ENCODE measurements at places on chromosomes 7 and 10.

DNA sequence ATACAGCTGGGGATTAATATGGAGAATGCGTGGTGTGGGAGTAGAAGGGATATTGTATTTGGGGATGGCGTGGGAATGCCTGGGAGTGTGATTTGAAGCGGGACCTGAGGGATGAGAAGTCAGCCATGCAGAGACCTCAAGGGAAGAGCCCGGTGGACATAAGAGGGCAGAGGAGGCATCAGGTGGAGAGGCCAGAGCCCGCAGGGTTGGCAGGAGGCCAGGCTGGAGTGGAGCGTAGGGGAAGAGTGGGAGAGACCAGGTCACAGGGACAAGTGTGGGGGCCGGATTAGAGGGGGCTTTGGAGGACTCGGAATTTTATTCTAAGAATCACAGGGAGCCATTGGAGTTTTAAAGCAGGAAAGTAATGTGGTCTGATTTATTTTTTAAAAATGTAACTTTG, 2.0 kb downstream of the NDUFB2 start:
- DNase-seq = no peak

GRCh38 chr7:2354939-2355704, 495 bp downstream of the EIF3B start:
- peak; percentile 42 for DNase-seq

- no peak for DNase-seq
Measured at GRCh38 chr7:128168667-128169210, 72.3 kb upstream of the LEP start.

GRCh38 chr7:142391191-142391992, 133.5 kb upstream of the PRSS58 start:
- no peak for DNase-seq

- no peak for DNase-seq
Measured at GRCh38 chr7:100166317-100166940, 2.0 kb downstream of the GAL3ST4 start.

GRCh38 chr7:51706851-51707250, 390.2 kb upstream of the COBL start:
- DNase-seq = no peak

DNA sequence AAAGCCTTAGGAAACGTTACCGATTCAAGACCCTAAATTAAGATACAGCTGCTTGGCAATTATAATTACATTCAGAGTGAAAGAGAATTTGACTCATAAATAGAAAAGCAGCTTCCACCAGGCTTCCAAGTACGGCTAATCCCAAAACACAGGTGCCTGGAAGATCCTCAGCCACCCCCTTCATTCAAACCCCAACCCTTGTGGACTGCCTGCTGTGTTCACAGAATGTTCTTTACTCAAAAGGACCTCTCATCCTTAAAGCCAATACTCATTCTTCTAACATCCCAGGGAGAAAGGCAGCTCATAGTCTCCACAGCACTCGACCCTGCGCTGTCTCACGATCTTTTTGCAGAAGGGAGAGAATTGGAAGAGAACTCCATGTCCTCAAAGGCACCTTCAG, 32.9 kb downstream of the RNF32 start:
- no peak for DNase-seq

DNA sequence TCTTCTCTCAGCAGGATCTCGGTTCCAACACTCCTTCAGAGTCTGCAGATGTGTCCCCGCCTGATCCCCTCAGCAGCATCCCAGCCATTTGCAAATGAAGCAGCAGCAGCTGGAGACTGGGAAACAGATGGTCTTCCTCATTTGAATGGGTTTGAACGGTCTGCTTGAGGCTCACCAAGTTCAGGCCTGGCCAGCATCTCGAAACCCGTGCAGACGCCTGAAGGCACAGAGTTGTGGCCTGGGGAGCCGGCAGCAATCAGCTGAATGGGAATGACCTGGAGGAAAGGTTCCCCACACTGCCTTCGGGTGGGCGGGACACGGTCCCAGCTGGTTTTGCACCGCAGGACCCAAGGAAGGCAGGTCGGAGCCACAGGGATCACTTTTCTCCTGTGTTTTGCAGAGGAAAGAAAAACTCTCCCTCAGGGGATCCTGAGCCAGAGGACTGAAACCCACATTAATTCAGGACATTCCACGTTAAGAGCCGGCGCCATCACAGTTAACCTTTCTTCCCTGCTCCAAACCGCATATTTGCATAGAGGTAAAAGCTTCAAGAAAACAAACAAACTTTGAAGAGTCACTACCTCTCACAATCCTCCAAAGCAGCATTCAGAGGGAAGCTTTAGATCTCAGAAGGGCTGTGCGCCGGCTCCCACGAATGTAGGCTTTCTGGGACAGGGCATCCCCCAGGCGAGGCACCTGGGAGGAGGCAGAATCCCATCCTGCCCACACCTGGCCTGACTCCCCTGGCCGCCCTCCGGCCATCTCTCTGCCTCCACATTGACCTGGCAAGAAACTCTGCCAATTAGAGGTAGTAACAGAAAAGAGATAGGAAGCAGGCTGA, 17.7 kb downstream of the FGFR2 start:
- DNase-seq = no peak

- DNase-seq = no peak
Measured at GRCh38 chr10:70584909-70585544, 17.5 kb downstream of the PRF1 start.

DNA sequence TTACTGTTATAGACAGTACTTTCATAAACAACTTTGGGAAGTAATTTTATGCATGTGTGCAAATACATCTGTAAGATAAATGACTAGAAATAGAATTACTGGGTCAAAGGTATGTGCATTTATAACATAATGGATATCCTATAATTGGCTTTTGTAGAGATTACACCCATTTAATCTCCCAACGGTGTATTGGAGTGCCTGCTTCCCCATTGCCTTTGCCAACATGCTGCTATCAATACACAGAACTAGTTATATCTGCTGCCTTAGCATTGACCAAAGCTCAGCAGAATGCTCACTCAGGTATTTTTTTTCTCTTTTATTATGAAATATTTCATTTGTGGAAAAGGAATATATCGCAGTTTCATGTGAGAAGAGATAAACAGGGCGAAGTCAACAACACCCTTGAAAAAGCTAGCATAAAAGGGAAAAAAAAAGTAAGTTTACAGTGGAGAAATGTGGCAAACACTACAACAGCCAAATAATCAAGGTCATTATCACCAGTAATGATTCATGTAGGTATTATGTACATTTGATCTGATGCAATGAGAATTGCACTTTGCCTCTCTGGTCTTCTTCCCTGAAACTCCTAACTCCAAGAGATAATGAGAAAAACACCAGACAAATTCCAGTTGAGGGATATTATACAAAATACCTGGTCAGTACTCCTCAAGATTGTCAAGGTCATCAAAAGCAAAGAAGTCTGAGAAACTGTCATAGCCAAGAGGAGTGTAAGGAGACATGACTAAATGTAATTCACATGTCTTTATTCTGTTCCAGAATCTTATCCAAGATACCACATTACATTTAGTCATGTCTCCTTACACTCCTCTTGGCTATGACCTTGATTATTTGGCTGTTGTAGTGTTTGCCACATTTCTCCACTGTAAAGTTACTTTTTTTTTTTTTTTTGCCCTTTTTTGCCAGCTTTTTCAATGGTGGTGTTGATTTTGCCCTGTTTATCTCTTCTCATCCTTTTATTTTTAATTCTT, 36.8 kb downstream of the MARCHF5 start:
- no peak for DNase-seq

DNA sequence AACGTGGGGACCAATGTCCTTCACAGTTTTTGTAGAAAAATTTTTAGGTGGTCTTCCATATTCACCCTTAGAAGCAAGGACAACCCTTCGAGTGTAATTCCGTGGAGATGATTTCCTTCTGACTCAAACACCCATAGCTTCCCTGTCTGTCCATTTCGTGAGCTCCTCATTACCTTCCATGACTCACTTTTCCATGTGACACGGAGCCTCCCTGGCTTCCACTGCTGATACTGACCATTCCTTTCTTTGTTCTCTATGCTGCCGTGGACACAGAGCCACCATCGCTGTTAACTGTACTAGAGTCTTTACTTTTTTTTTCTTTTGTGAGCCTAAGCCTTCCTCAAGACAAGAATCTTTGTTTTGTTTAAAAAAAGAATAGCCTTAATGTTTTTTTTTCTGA, 12.5 kb upstream of the ARMS2 start:
- DNase-seq = no peak

GRCh38 chr10:91604553-91605534, 28.0 kb downstream of the PPP1R3C start:
- no peak for DNase-seq
